ENCODE measurements at places on chromosomes 6 and 20.

- DNase-seq = no peak
Observed at GRCh38 chr6:168284187-168284586, 35.4 kb downstream of the DACT2 start.

GRCh38 chr6:15523679-15524630 is 138.9 kb downstream of the DTNBP1 start:
- DNase-seq = no peak

DNA sequence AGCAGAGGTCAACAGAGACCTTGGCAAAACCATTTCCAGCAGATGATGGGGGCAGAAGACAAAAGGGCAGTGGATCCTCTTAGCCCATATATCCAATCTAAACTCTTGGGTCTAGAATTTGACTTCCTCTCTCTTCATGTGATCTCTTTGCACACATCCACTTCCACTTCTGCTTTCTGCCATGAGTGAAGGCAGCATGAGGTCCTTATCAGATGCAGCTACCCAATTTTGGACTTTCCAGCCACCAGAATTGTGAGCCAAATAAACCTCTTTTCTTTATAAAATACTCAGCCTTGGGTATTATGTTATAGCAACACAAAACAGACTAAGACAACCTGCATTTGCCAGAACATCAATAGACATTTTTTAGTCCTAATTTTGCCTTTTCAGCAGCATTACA is 191.6 kb downstream of the ADAT2 start:
- DNase-seq = no peak

- no peak for DNase-seq
Observed at GRCh38 chr6:22473991-22474682, 95.2 kb upstream of the HDGFL1 start.

Data from renal cortex interstitium (tissue), 15 donors.